Stimulated activated CD8-positive, alpha-beta memory T cell treated with anti-CD3 and anti-CD28 coated beads, Interleukin-7, amount 100 ng/mL, for 1 hour (primary cell): ENCODE measurements at places on chromosomes 16 and 17.
A peak's percentile ranks its signal among the peaks of the same experiment; 100 is the strongest.

DNA sequence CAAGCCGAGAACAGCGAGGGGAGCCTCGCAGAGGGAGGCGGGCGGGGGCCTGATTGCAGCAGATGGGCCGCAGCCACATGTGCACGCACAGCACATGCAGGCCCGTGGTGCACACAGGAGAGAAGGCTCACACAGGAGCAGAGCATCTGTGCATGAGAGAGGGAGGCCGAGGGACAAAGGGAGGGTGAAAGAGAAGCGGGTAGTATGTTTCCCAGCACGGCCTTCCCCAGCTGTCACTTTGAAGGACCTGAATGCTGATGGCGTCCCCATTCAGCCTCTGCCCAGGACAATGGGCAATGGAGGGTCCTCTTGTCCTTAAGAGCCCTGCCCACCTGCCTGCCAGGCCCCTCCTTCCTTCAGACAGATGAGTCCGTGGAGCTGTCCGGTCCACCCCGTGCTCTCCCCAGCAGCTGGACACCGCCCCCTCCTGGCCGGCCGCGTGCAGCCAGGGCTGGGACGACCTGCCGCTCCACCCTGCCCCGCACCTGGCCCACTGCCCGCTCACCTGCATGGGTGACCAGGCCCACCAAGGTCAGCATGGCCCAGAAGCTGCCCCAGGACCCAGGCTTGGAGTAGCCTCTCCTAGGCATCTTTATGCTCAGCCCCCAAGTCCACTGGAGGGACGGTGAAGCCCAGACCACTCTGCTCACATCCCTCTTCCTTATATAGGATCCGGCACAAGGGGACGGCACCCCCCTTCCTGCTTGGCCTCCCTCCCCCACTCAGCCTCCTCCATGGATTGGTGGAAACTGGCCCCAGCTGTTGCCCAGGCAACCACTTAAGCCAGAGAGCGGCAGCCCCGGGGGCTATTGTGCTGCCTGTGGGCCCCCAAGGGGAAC is at the start of gene BTBD17:
TSS of gene BTBD17 (minus strand) at position 639 of the 839 bp plus-strand sequence. CDS start at position 590, 49 bp downstream.
- no peak for DNase-seq

DNA sequence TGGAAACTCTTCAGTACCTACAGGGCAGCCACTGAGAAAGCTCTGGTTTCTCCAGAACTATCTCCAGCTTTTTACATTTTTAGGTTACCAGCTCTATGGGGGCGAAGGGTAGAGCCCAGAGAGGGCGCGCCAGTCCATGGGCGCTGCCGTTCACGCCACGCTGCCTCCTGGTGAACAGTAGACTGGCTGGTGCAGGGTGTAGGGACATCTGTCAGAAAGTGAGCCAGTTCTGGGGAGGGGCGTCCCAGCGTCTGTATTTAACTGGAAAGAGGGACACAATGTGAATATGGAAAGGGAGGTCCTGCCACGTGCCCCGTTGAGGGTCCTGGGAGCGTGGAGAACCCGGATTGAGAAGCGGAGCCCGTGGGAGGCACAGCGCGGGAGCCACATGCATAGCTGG is 16.4 kb upstream of the CLEC18A start:
- no peak for DNase-seq

- DNase-seq, result no peak
Observed at GRCh38 chr17:60554377-60554788, 28.3 kb upstream of the APPBP2 start.

DNA sequence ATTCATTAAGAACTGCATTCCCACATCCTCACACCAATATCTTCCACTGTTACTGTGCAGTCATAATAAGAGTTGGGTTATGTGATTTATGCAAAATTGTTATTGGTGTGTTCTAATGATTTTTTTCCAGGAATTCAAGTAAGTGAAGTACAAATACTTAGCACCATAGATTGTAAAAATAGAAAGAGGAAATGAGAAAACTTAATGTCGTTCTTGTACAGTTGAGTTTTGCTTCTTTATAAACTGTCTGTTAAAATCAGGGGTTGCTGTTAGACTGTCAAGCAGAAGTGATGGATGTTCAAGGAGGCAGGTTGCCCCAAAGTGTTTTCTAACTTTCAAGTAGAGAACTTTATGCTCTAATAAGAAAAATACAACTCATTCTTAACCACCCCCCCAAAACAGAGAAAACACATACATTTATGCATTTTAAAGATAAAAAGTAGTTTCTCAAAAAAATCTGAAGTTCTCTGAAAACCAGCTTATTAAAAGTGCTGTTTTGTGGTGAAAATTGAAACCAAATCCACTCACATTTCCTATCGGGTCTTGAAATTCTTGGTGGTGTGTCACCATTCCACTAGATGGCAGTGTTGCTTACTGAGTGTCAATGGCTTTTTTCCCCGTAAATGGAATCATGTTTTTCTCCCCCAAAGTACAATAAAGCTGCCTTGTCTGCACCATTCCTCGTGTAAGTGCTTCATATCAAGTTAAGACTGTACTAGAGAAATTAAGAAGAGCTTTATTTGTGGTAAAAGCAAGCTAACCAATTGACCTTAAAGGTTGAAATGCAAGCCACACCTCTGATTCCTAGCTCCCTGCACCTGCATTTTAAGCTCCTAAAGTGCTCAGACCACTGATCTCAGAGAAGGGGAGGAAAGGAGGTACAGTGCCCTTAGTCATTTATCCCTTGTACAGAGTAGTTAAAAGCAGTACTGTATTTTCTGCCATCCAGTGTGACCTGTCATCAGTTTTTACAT is 4.7 kb upstream of the IGSF6 start:
- DNase-seq, result no peak

GRCh38 chr16:2170080-2170479 is 14.5 kb downstream of the TRAF7 start:
- DNase-seq, result no peak

GRCh38 chr17:61533797-61534196 is 57.2 kb downstream of the NACA2 start:
- DNase-seq, result no peak

DNA sequence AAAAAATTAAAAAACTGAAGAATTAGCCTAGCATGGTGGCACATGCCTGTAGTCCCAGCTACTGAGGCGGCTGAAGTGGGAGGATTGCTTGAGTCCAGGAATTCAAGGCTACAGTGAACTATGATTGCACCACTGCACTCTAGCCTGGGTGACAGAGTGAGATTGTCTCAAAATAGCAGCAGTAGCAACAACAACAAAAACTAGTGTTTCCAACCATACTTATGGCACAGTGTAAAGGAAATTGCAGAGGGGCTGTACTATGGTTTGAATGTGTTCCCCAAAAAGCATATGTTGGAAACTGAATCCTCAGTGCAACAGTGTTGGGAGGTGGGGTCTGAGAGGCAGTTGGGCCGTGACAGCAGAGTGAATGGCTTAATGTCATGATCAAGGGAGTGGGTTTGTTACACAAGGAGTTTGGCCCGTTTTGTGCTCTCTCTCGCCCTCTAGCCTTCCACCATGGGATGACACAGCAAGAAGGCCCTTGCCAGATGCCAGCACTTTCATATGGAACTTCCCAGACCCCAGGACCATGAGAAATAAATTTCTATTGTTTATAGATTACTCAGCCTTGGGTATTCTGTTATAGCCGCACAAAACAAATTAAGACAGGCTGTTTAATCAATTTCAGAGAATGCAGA is 70.0 kb downstream of the PGS1 start:
- DNase-seq, result no peak

DNA sequence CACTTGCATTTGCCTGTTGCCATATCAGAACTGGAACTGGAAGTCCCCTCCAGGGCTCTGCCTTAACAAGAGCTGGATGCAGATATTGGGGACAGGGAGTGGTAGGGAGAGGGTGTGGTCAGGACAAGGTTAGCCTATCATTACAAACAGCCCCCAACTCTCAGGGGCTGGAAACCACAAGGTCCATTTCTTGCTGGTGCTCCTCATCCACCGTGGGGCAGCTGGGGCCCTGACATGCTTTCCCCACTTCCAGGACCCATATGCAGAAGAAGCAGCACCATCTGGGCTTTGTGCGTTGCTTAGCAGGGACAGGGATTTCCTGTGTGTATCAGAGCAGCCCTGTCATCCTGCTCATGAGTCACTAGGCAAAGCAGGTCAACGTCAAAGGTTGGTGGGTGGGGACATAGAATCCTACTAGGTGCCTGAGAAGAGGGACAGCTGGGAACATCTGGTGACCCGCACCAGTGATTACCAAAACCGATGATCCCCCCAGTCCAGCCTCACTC is 26.9 kb downstream of the RGS9 start:
- DNase-seq, result no peak

GRCh38 chr16:86789621-86790051 is 211.3 kb downstream of the FOXL1 start:
- DNase-seq, result no peak

DNA sequence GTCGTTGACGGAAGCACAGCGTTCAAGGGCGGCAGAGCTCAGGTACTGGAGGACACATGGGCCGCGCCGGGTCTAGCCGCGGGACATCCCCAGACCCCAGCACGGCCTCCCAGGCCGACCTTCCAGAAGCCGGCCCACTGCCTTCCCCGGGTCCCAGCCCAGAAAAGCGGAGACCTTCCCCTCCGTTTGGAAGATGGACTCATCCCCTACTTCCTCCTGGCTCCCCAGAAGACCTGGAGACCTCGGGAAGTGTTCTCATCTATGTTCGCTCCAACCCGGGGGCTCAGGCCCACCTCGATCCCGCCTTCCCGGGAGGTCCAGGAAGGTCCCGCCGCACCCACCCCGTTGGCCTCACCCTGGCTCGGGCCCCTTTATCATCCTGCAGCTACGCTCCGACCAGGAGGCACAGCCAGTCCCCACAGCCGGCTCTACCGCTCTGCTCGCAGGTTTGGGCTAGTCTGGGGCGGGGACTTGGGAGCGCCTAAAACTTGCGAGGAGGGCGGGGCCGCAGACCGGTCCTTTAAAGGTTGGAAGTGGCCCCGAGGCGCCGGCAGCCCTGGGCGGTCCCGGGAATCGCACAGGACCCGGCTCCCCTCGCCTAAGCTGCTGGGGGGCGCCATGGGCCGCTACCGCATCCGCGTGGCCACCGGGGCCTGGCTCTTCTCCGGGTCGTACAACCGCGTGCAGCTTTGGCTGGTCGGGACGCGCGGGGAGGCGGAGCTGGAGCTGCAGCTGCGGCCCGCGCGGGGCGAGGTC is at the start of gene ALOX12:
TSS of gene ALOX12 (plus strand) at position 550 of the 756 bp plus-strand sequence. CDS start at position 619, 69 bp downstream.
- DNase-seq, result no peak

DNA sequence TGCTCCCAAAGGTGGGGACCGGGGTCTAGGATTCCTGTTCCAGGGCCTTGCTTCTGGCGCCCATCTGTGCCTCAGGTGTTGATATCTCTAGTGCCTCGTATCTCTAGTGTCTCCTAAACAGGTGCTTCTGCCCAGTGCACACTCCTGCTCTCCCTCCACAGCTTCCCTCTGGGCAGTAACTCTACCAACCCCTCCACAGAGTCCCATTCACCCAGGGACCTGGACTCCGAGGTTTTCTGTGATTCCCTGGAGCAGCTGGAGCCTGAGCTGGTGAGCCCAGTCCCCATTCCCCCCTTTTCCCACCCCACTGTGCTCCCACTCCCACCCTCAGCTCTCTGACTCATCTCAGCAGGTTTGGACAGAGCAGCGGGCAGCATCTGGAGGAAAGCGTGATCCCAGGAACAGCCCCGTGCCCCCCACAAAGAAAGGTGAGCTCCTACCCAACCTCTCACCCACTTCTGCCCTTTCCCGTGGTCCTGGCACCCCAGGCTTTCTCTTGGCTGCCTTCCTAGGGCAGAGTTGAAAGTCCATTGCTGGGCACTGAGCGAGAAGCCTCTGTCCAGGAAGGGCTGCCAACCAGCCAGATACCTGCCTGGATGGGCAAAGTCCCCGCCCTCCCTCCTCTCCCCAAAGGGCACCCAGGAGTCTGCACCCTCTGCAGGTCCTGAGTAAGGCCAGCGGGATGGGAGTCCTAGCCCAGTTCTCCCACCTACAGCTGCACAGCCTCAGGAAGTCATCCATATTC is 2.2 kb downstream of the ACBD4 start:
- no peak for DNase-seq

- no peak for DNase-seq
Observed at GRCh38 chr17:48054238-48055185, 6.4 kb downstream of the NFE2L1 start.

DNA sequence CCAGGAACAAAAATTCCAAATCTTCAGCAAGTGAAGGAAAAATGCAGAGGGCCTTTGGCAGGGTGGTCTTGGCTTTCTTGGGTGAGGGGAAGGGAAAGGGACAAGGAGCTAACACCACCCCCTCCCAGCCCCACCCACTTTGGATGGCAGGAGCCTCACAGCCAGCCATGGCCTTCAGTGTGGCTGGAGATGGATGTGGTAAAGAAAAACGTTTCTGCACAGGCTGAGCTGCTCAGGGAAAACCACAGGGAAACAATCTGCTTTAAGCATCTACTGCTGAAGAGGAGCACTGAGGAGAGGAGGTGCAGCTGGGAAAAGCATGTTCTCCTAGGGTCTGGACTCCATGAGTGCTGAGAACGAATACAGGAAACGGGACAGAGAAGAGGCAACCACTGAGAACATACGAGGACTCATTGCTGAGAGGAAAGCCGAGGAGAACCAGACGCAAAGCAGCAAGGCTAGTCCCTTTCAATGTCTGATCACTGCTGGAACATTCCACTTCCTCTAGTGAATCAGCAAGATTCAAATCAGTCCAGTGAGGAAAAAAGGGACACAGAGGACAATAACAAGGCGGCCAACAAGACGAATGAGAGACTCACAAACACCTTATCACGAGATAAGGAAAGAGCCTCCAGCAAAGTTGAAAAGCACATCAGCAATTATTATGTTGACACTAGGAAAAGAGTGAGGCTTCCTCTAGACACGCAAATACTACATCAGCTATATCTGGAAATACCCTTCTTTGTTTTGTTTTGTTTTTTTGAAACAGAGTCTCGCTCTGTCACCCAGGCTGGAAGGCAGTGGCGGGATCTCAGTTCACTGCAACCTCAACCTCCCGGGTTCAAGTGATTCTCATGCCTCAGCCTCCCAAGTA is 41.7 kb downstream of the ZZEF1 start:
- no peak for DNase-seq

GRCh38 chr16:86044881-86045590 is 146.1 kb downstream of the IRF8 start:
- peak; percentile 9 for DNase-seq

GRCh38 chr16:30604316-30604947 is 5.8 kb downstream of the ZNF689 start:
- DNase-seq, result no peak

- no peak for DNase-seq
Observed at GRCh38 chr16:510066-510825, 17.3 kb upstream of the CAPN15 start.

- no peak for DNase-seq
Observed at GRCh38 chr16:72921620-72922019, 126.3 kb downstream of the ZFHX3 start.

DNA sequence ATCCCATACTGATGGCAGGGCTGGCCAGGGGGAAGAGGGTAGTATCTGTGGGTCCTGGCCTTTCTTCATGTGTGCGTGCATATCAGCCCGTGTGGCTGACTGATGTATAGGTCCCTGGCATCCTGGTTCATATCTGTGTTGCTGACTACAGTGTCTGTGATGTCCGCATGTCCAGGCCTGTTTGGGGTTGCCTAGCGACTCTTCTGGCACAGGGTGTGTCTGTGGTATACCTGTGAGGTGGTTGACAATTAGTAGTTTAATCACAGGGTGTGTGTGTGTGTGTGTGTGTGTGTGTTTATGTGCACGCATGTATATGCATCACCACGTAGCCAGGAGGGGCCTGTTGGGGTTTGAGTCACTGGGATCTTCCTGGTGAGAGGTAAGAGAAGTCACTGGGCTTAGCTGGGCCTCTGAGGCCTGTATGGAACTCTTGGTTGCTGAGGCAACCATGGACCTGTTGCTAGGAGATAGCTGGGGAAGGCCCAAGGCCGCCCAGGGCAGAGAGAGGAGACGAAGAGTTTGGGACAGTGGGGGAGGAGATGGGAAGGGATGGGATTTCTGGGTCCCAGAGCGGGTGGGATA is 603 bp upstream of the TMEM95 start:
- no peak for DNase-seq
